ENCODE measurements at places on chromosomes 11 and 22.

DNA sequence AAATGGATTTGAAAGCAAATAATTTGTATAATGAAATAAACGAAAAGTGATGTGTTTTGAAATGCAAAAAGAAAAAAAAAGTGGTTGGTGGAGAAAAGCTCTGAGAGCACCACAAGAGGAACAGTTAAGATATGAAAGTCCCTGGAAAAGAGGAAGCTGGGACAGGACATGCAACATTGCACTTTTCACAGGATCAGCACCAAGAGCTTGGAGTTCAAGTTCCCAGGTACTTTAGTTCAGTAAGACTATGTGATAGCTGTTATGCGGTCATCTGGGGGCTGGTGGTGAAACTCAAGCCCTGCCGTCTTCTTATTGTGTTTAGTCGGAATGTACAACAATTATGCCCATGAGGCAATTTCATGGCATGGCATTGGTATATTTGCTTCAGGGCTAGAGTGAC lies 17.1 kb upstream of the MS4A4A start:
- DNase-seq: no peak

DNA sequence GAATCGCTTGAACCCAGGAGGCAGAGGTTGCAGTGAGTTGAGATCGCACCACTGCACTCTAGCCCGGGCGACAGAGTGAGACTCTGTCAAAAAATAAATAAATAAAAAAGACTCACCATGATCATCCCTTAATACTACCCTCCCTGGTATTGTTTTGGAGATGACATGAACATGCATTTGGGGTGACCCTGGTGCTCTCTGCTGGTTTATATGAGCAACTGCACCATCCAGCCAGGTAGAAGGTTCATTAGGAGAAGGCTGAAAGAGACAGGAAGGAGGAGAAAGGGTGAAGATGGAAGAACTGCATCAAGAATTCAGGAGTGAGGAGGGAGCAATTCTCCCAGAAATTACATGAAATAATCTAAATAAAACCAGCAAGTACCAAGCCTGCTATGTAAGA lies 37.8 kb downstream of the SLC5A1 start:
- peak; percentile 31 for DNase-seq

DNA sequence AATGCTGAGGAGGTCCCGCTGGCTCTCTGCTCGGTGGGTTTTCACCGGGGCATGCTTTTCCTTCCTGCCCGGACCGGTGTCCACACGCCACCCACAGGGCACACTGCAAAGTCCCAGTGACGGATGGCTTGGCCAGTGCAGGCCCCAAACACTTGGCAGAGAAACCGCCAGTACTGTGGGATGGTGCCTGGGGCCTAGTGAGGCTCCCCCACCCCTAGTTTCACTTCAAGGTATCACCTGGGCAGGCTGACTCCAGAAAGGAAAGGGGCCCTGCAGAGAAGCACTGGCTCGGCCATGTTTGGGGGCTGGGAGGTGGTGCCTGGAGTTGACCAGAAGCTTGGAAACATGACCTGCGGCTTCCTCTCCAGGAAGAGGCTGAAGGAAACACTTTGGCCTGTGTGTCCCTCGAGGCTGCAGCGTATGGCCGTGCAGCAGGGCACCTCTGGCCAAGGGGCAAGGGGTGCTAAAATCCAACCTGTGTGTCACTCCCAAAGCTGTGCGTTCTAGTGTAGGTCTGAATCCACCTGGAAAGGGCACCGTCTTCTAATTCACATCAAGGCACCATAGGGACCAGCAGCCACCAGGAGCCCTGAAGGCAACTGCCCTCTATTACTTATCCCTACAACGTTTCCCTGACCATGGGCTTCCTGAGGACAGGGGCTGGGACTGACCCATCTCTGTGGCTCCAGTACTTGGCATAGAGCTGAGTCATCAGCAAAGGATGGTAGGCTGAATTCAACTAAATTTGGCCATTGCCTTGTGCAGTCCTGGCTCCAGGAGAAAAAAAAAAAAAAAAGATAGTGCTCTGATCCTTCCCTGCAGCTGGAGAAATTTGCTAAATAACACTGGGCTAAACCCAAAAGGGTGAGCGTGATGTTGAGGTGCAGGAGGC lies 22.6 kb downstream of the TPBGL start:
- DNase-seq: no peak

DNA sequence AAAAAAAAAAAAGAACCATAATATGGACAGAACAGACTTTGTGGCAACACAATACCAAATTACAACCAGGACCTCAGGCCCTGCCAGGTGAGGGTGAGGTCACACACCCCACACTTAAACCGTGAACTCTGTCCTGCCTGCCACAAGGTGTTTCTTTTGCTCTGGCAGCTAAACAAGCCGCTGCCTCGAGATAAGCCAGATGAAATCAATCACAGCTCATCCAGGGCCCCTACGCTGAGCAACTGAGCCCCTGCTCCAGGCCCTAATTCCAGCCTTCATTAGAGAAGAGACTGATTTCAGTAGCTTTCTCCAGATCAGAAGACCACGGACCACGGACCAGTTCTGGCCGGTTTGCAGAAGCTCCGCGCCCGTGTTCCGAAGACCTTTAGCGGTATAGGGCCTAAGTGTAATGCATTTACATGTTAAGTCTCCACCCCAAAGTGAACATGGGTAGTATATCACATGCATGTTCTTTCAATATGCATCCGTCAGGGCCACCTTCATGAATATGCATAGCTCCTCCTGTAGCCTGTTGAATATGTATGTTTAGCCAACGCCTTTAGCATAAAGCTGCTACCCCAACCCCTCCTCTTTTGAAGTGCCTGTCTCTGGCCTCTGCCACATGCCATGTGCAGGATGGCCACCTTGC lies 14.8 kb upstream of the RAC2 start:
- DNase-seq: no peak

GRCh38 chr11:48116437-48117228 lies 100.0 kb upstream of the OR4B1 start:
- no peak for DNase-seq

DNA sequence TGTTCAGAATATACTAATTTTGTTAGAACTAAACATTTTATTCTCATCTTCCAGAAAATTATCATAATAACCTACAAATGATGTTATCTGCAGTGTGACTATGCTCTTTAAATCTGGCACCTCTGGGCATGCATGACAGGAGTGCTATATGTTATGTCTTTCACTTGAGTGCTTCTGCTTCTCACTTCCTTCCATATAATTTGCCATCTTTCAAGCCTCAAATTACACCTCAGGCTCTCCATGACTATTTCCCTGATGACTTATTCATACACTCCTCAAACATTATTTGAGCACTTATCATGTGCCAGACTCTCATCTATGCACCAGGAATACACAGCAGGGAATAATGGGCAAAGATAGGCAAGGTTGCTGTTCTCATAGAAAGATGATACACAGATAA lies 219.3 kb upstream of the POU2AF2 start:
- no peak for DNase-seq

GRCh38 chr22:42764895-42765363 lies 44.3 kb upstream of the A4GALT start:
- no peak for DNase-seq

GRCh38 chr22:30197389-30197788 lies 49.2 kb downstream of the LIF start:
- no peak for DNase-seq

- no peak for DNase-seq
Measured at GRCh38 chr22:32830957-32831356, 29.5 kb downstream of the TIMP3 start.

DNA sequence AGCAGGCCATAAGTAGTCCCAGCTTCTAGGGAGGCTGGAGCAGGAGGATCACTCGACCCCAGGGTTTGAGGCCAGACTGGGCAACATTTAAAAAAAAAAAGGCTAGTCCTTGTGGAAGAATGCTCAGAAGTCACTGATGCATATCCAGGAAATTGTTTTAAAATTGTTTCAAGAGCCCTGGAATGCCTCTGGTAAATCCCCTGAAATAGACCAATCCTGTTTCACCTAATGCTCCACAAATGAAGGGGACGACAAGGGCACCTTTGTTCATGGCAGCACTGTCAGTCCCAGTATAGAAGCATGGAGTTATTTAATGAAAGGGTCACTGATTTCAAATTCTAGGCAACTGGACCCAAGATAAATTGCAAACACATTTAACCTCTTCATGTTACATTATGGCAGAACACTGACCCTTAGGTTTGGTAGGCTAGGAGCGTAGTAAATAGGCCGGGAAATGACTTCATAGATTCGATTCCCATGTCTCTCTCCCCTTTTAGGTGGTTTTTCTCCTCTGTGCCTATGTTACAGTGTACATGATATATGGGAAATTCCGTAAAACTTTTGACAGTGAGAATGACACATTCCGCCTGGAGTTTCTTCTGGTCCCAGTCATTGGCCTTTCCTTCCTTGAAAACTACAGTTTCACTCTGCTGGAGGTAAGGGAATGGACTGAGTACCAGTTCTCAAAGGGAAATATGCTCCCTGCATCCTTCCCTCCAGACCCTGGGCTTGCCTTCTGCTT lies 11.4 kb downstream of the KDELR3 start:
- DNase-seq: no peak

GRCh38 chr11:47577460-47578041 lies 1.2 kb downstream of the KBTBD4 start:
- DNase-seq: no peak

GRCh38 chr11:6657346-6657745 lies 1.7 kb upstream of the DCHS1 start:
- no peak for DNase-seq

GRCh38 chr11:102568851-102569250 lies 38.3 kb upstream of the MMP7 start:
- DNase-seq: no peak
